Jurkat, Clone E6-1 (cell line): ENCODE measurements at places on chromosomes 13 and 19.

DNA sequence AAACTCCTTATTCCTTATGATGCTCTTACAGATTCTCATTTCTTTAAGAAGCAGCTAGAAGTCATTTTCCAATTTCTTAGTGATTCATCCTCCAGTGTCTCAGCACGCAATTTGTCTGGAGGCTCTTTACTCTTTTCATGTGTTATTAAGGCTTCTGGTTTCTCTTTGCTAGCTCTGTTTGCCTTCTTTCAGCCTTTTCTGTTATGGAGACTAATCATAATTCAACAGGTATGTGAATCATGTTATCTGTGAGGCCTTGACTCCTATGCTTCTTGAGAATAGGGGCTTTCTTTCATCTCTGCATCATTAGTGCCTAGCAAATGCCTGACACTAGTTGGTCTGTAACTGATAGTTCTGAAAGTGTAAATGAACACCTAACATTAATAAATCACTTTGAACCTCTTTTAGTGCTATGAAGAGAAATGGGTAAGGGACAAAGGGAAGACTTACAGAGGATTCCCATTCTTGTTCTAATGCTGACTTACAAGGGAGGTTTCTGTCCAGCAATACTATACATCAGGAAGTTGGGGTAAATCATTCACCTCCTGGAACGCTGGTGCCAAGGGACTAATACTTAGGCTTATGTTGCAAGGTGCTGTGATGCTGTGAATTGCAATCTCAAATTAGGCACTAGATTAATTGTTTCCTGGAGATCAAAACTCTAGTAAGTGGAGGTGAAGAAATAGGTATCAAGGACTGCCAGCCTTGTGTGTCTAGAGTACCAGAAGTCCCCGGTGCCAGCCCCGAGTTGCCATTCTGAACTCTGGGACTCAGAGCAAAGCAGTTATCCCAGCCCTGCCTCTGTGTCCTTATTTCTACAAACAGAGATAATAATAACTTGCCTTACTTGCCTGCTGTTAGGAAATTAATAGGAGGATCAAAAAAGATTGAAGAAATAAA lies 265.6 kb downstream of the DCLK1 start:
- DNase-seq = no peak

DNA sequence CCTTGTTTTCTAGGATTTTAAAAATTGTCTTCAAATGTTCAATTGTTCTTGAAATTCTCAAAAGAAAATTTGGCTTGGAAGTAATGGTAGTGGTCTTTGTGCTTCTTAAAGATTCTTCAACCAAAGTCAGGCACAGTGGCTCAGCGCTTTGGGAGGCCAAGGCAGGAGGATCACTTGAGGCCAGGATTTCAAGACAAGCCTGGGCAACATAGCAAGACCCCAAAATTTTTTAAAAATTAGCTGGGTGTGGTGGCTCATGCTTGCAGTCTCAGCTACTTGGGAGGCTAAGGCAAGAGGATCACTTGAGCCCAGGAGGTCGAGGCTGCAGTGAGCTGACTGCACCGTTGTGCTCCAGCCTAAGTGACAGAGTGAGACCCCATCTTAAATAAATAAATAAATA lies 153.5 kb upstream of the ZNF507 start:
- no peak for DNase-seq

DNA sequence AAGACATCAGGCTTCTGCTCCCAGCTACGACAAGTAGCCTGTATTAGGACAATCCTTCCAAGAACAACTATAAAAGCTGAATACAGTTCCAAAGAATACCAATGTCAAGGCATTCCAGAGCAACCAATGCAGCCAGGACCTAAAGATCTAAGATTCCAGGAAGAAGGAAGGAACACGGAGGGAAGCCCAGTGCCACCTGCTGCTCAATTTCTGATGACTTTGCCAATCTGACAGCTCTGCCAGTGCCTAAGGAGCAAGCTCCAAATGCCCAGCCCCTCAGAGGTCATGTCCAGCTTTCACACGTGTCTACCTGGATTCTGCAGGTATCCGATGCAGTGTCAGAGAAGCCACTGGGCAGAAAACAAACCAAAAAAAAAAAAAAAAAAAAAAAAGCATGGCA lies 164.4 kb downstream of the IRS2 start:
- no peak for DNase-seq

- no peak for DNase-seq
Observed at GRCh38 chr19:11578258-11579142, 1.1 kb upstream of the ACP5 start.

- DNase-seq = no peak
Observed at GRCh38 chr19:41013359-41013758, 22.3 kb downstream of the CYP2B6 start.

DNA sequence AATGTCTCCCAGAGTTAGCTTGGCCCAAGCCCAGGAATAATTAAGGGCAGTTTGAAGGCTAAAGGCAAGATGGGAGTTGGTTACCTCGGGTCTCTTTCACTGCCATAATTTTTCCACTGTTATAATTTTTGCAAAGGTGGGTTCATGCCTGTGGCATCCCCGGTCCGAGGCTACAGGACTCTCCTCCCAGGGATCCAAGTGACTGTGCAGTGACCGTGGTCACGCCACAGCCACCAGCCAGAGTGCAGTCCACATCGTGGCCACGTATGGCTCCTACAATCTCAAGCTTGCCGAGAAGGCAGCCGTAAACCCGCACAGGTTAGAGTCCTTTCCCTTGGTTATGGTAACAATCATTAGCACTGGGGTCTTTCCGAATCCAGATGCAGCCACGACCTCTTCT lies 36.8 kb downstream of the C13orf46 start:
- DNase-seq = no peak

DNA sequence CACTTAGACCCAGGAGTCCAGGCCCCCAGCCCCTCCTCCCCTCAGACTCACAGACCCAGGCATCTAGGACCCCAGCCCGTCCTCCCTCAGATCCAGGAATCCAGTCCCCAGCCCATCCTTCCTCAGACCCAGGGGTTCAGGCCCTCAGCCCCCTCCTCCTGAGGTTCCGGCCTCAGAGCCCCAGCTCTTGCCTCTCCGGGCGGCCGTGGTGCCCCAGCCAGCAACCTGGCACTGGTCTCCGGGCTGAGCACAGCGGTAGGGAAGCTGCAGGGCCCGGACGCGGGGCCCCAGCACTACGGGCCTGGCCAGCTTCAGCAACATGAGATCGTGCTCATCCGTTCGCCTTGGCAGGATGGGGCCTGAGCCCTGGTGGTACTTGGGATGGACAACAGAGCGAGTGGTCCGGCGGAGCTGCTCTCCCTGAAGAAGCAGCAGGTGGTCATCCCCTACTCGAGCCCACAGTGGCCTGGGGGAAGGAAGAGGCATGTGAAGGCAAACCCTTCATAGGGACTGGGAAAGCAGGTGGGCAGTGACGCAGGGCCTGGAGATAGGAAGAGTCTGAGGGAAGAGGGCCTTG lies 3.7 kb downstream of the KLK10 start:
- no peak for DNase-seq

DNA sequence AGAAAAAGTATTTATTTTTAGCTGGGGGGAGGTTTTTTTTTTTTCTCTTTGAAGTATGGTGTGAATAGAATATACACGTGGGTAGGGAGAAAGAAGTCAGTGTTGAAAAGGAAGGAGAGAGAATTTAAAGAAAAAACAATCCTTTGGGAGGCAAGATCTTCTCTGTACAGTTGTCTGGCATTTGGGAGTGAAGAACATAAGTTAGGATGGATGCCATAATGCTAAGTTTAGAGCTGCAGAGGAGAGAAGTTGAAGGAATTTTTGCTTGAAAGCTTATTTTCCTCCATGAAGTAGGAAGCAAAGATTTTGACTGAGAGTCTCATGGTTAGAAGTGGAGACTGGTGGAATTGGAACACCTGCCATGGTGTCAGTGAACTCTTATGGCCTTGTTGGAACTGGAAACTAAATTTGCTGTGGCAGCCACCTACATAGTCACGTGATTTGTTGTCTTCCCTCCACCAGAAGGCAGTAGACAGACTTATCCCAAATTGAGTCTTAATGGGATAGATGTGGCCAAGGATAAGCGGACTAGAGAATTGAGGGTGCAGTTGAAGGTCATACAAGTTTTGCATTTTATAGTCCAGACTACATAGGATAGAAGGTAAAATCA lies 22.0 kb downstream of the NDFIP2 start:
- DNase-seq = no peak

GRCh38 chr19:19406878-19407632 lies 1.6 kb downstream of the GATAD2A start:
- no peak for DNase-seq

- no peak for DNase-seq
Observed at GRCh38 chr13:53501387-53501786, 472.8 kb downstream of the OLFM4 start.

DNA sequence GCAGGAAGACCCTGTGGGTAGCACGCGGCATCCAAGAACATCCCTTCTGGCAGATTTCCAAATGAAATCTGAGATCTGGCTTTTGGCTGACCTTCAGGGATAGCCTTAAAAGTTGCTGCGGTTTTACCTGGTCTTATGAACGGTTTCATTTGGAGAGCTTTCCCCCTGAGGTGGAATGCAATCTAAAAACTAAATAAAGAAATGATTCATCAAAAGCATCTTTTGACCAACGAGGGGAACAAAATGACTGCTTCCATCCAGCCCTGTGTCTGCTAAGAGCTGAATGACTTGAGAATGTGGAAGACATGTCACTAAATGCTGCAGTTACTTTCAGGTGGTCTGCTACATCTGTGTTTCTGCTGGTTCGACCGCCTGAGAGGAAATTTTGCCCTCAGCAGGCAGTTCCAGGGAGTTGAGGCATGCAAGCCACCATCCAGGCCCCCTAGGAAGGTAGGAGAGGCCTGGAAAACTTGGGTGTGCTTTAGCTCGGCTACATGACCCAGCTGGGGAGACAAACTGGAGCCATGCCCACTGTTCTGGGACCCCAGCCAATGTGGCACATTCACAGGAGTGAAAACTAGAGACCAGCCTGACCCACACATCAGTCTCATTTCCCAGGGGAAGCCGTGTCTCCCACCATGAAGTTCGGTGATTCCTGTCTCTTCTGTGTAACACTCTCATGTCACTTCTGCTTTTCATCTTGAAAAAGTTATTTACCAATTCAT lies 175.1 kb upstream of the KL start:
- no peak for DNase-seq

GRCh38 chr19:39212375-39212742 lies 8.3 kb upstream of the SYCN start:
- peak; percentile 57 for DNase-seq

DNA sequence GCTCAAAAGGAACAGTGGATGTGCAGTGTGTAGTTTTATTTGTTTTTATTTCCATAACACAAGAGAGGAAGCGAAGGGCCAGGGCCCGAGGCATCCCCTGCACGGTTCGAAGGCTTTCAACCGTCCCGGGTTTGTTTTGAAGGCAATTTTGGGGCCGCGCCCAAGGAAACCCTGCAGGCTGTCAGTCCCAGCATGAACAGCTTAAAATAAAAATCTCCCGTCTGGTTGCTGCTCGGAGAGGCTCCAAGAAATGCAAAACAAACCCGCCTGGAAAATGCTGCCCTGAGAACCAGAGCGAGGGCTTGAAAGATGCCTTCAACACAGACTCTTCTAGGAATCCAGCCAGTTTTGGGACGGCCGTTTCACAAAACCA lies 16.0 kb downstream of the LSM4 start:
- no peak for DNase-seq

GRCh38 chr13:109671919-109672318 lies 114.5 kb downstream of the IRS2 start:
- DNase-seq = no peak

GRCh38 chr19:4829001-4829712 lies 2.4 kb downstream of the TICAM1 start:
- DNase-seq = peak; percentile 31

- no peak for DNase-seq
Observed at GRCh38 chr13:67792151-67792676, 562.1 kb upstream of the PCDH9 start.

- no peak for DNase-seq
Observed at GRCh38 chr19:33751436-33751770, 45.3 kb upstream of the KCTD15 start.

GRCh38 chr19:47658431-47659348 lies 49.8 kb downstream of the BICRA start:
- no peak for DNase-seq

DNA sequence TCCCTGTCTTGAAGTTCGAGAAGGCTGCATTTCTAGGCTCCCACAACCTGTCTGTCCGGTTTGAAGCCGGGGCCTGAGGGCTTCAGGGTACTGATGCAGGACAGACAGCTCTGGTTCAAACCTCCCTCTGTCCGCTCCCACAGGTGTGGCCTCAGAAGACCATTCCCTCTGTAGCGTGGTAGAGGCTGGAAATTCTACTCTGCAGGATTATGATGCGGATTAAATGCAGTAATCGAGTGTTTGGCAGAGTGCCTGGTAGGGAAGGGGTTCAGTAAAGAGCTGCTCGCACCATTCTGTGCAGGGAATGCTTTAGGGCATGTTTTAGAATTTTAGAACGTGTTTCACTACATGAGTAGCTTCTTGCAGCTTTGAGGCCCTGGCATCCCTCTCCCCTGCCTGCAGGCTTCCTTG lies 30.5 kb downstream of the PPP1R37 start:
- DNase-seq = no peak

DNA sequence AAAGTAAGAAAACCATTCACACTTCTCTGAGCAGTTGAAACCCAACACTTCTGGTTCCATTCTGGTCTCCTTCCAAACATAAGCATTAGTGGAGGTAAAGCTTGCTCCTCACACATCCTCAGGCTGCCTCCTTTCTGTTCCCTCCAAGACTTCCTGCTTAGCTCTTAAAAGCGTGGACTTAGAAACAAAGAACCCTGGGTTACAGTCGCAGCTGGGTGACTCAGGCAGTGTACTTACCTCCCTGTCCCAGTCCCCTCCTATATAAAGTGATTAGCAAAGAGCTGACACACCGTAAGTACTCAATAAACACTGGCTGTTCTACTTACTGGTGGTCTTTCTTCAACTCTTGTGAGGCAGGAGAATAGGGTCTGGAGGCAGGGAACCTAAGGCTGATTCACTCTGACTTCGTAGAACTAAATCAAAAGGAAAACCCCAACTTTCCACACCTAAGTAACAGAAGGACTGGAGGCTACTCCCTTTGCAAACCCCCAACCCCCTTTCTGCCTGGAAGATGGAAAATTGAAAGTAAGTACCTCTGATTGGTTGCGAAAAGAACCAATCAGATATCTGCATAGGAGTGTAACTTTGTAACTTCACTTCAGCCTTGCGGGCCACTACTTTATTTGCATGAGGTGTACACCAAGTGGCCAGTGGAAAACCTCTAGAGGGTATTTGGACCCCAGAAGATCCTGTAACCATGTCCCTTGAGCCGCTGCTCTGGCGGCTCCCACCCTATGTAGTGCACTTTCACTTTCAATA lies 165.4 kb downstream of the SUCLA2 start:
- DNase-seq = no peak

- DNase-seq = no peak
Observed at GRCh38 chr13:73482556-73482955, 423.8 kb downstream of the KLF5 start.

DNA sequence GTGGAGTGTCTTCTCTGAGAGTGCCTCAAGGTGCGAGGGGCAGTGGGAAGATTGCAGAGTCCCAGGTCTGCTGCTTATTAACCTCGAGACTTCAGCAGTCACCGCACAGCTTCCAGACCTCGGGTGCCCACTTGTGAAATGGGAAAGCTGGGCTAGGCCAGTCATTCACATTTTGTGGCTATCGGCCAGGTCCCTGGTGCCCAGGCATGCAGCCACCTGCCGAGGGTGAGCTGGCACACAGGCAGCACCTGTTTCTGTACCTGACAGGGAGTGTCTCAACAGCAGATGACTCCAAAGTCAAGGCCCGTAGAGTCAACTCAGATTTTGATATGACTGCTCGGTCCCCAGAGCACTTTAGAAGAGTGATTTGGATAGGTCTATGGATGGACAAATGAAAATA lies 21.9 kb downstream of the UQCRFS1 start:
- no peak for DNase-seq
